ENCODE measurements at places on chromosomes 2 and 18.

DNA sequence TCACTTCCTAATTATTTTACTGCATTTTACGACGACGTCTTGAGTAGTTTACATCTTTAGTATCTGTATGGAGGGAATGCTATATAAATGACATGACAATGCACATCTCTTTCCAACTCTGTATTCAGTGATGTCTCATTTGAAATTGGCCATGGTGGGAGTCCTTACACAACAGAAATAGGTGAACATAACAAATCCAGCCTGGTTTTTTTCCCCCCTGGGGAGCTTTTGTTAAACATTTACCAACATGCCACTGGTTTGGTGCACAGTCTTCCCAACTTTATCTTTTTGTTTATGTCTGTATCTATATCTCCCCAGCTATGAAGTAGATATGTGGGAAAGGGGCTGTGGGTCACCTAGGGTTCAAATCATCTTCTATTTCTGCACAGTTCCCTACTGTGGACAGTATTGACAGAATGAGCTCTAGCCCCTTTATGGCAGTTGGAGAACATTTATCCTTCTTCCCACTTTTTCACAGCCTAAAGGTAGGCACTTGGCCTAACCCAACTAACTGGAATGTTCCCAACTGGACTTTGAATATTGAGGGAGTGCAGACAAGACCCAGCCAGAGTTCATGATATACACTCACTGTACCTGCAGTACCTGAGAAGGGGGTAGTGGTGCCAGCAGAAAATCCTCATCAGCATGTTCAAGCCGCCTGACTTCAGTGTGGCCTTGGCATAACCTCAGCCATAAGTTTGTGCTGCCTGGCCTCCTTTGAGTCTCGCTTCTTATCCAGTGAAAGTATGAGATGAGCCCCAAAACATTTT lies 5.7 kb upstream of the RTKN start:
- no peak for DNase-seq

- DNase-seq, result no peak
Measured at GRCh38 chr2:125172181-125172580, 1147.1 kb downstream of the CNTNAP5 start.

DNA sequence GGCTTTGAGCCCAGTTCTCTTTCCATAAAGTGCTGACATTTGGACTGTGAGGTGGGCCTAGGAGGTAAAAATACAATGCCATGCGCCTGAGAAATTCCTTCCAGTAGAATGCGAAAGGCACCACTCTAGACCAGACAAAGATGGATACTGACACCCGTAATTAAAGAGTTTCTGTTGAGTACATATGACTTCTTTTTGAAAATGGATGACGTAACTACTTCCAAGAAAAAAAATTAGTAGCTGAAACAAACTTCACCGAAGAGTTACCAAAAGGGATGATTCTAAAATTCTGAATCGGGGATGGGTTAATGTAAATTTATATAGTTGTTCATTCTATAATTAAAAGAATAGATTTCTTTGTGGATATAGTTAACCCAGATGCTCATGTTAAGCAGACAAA lies 146.8 kb downstream of the ALK start:
- no peak for DNase-seq

GRCh38 chr2:140775411-140775810 lies 1355.4 kb downstream of the LRP1B start:
- DNase-seq, result no peak
